ENCODE measurements at places on chromosomes 2 and 18.

GRCh38 chr18:61414086-61414485 is 80.9 kb downstream of the CDH20 start:
- DNase-seq, result no peak

DNA sequence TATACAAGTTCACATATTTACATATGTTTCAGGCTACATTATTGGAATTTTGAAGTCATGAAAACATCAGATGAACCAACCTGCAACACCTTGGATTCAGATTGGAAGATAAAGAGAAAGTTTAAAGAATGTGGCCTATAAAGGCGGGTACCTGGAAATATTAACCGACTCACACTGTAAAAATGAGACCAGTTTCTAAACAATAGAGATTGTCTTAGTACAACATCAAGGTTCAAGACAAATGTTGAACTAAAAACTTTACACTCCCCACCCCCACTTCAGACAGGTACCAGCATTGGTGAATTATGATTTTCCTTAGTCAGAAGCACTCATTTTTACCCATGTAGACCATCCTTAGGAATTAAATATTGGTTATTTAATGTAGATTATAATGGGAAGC is 186.4 kb upstream of the EPC2 start:
- DNase-seq, result no peak

- DNase-seq, result no peak
Observed at GRCh38 chr2:197135806-197136205, 174.8 kb downstream of the ANKRD44 start.

DNA sequence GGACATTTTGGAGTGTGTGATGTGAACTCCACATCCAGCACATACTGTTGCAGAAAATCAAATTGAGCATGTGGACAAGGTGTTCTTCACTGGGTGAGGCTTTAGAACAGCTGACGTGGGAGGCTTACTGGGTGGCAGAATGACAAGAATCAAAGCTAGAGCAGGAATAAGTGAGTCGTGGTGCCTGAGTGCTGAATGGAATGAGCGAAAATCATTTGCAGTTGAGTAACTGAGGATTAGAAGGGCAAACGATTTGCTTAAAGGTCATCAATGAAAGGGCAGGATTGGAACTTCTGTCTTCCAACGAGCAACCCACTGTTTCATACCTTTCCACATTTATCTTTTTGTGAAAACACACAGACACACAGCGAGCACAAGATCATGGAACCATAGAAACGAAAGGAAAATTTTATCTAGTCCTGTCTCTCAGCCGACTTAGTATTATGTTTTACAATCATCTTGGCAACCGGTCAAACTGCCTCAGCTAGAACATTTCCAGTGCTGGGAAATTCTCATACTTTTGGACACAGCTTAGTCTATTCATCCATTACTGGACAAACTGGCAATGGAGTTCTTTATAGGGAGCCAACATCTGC is 7.2 kb upstream of the DAW1 start:
- no peak for DNase-seq

DNA sequence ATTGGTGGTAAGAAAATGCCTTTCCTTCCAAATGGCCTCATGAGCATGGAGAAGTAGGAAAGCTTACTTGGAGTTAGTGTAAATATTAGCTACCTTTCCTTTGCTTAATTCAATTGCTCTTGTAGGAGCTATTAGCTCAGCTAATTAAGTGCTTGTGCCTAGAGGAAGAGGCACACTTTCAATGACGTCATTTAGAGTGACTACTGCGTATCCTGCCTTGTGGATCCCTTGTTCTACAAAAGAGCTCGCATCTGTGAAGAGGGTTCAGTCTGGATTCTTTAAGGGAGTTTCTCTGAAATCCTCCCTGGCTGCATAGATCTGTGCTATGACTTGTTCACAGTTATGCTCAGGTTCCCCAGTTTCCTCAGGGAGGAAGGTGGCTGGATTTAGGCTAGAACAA is 122.5 kb upstream of the SPHKAP start:
- no peak for DNase-seq

- no peak for DNase-seq
Observed at GRCh38 chr2:24597181-24597870, 106.3 kb downstream of the NCOA1 start.

GRCh38 chr2:138930571-138930970 is 150.4 kb upstream of the NXPH2 start:
- no peak for DNase-seq

DNA sequence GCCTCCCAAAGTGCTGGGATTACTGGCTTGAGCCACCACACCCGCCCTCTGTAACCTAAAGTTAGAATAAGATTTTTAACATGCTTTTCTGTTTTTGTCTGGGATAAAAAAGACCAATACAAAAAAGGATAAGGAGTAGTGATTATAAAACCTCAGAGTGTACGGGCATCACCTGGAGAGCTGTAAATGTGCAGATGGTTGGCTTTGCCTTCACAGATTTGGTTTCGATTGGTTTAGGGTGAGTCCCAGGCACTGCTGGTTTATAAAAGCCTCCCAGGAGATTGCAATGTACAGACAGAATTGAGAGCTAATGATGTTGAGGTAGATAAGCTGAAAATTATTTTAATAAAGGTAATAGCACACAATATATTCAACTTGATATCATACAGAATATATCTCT is 289.7 kb upstream of the FSHR start:
- no peak for DNase-seq

GRCh38 chr2:84493514-84493913 is 22.8 kb upstream of the DNAH6 start:
- no peak for DNase-seq

GRCh38 chr2:59957504-59957903 is 596.0 kb downstream of the BCL11A start:
- DNase-seq, result no peak

DNA sequence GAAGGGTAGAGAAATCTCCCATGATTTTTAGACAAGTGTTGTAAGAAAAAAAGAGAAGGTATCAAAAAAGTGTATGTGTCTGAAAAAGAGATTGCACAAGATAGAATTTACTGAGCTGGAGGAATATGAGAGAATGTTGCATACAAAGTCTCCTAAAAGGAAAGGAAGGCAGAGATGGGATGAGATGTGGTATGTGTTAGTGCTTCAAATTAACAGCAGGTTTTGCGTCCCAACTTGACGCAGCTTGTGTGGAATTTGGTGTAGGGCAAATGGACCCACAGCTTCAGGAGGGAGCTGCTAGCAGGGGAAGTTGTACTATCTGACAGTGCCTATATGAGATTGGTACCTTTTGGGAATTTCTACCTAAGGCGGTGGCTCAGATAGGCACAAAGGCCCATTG is 9.0 kb upstream of the RASGRP3 start:
- DNase-seq, result no peak

- no peak for DNase-seq
Observed at GRCh38 chr2:121555008-121555407, 24.3 kb downstream of the RNU4ATAC start.

DNA sequence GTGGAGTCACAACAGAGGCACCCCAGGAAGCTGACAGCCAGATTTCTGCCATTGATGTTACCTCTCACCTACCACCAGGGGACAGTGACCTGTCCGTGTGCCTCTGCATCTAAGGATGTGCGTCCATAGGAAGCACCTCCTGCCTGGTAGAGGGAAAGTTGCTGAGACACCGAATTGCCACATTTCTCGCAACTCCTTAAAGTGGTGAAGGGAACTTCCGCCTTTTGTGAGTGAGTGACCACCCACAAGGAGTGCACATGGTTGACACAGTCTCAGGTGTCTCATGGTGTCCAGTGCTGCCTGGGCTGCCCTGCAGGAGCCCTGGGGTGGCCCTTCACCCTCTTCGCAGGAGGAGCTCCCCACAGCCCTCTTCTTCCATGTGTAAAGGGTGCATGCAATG is 201.8 kb downstream of the GBX2 start:
- no peak for DNase-seq

DNA sequence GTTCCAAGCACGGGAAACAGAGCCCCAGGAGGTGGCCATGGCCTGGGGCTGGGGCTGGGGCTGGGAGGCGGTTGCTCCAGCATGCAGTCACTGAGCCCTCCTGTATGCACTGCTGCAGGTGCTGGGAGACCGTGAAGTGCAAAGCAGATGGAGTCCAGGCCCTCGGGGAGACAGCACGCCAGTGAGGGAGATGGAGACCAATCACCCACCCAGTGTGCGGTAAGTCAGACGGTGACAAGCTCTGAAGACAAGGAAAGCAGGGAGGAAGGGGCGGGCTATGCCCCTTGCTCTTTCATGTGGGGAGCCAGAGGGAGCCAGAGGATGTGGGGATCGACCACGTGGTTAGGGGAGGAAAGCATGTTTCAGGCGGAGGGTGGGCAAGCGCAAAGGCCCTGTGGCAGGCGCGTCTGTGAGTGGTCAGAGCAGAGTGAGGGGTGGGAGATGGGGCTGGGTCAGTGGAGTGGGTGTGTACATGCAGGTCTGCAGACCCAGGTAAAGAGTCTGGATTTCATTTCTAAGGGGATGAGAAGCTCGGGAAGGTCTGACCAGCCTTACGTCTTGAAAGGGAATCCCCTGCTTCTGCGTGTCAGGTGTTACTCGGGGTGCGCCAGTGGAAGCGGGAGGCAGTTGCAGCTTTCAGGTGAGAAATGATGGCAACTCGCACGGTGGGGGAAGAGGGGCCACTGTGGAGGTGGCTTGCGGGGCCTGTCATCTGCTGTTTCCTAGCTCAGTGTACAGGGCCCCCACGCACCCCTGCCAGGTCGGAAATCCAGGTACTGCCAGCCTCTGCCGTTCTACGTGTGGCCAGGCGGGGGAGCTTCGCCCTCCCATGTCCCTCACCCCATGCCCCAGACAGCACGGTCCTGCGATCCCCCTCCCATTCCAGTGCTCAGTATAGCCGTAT is 19.4 kb downstream of the RRM2 start:
- peak; percentile 25 for DNase-seq

- no peak for DNase-seq
Observed at GRCh38 chr2:125526093-125526492, 1129.9 kb upstream of the GYPC start.

- DNase-seq, result peak; percentile 25
Observed at GRCh38 chr2:112646102-112646719, 472 bp downstream of the SLC20A1 start.

Measured in CD4-positive, alpha-beta T cell treated with Interleukin-15 for 1 hour (primary cell).